ENCODE measurements at places on chromosomes 6 and 20. TPM values are rescaled to one million over a fixed set of nuclear protein-coding genes. Genes with fewer than 3 reads are reported as not detected.
A peak's percentile ranks its signal among the peaks of the same experiment; 100 is the strongest.

GRCh38 chr20:16395366-16395765, 177.9 kb downstream of the KIF16B start:
- no peak for DNase-seq
- H3K4me1 ChIP-seq, result peaks cover 21% of the 10 kb centered on the region
- no peaks in the 10 kb centered on the region for H3K36me3 ChIP-seq
- no peak overlapping the region for H3K4me3 ChIP-seq
- H3K27me3 ChIP-seq, result no peaks in the 10 kb centered on the region

DNA sequence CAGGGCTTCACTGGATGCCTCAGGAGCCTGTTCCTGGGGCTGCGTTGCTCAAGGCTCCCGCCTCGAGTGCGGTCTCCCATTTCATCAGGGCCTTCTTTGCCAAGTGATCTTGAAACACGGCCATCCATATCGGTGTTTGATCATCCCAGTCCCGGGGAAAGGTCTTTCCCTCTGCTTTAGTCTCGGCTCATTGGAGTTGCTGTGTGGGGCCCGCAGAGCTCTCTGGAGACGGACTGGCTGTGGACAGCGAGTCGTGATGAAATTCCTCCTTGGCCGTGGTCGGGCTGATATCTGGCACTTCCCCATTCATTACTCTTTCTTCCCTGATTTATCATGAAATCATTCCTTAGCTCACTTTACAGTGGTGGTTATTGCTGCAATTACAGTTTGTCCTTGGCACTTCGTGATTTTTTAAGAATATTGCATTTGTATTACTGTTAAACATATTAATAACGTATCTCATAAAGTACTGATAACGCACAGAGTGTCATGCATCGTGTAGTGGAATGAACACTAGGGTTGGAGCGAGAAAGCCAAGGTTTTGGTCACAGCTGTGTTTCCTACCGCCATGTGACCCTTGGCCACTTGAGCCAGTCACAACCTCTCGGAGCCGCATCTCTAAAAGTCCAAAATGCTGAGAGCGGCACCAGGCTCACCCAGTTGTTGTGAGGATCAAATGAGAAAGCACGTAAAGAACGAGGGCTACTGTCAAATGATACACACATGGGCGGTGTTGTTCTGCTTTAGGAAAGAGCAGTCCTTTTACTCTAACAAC, 71.8 kb downstream of the MTHFD1L start:
- no peak overlapping the region for H3K27ac ChIP-seq
- H3K36me3 ChIP-seq, result no peaks in the 10 kb centered on the region
- H3K4me3 ChIP-seq, result no peak overlapping the region
- H3K27me3 ChIP-seq, result no peaks in the 10 kb centered on the region
- H3K4me1 ChIP-seq, result peaks cover 6% of the 10 kb centered on the region

DNA sequence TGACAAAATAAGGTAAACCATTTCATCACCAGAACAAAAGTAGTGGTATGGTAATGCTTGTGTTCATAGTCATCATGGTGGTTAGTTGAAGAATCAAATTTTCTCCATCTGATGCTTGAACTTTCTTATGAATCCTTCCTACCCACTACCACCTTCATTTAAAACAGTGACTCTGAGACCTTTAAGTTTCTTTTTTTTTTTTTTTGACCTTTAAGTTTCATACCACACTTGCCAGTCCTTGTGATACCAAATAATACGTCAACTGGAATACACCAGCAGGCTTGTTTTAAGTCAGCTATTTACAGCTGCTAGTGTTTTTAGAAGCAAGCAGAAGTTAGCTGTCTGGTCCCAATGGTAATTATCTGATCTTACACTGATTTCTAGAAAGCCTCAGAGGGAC, 413.4 kb upstream of the SOX4 start:
- H3K4me3 ChIP-seq, result no peak overlapping the region
- no peak for DNase-seq
- H3K27ac ChIP-seq, result no peak overlapping the region
- H3K36me3 ChIP-seq, result no peaks in the 10 kb centered on the region
- H3K27me3 ChIP-seq, result no peaks in the 10 kb centered on the region
- peaks cover 12% of the 10 kb centered on the region for H3K4me1 ChIP-seq

- no peaks in the 10 kb centered on the region for H3K36me3 ChIP-seq
- H3K4me1 ChIP-seq, result no peaks in the 10 kb centered on the region
- no peak for DNase-seq
- no peak overlapping the region for H3K27ac ChIP-seq
- H3K27me3 ChIP-seq, result peaks cover 30% of the 10 kb centered on the region
These were observed 729 bp downstream of the SMOC2 start for GRCh38 chr6:168441434-168442391.

The VWA7 gene
- total RNA-seq, result 3.2 TPM

- no peak overlapping the region for H3K4me3 ChIP-seq
- no peaks in the 10 kb centered on the region for H3K27me3 ChIP-seq
- H3K36me3 ChIP-seq, result no peaks in the 10 kb centered on the region
- DNase-seq, result no peak
- H3K4me1 ChIP-seq, result no peaks in the 10 kb centered on the region
These were observed 62.8 kb upstream of the LRRC1 start for GRCh38 chr6:53731866-53732636.

DNA sequence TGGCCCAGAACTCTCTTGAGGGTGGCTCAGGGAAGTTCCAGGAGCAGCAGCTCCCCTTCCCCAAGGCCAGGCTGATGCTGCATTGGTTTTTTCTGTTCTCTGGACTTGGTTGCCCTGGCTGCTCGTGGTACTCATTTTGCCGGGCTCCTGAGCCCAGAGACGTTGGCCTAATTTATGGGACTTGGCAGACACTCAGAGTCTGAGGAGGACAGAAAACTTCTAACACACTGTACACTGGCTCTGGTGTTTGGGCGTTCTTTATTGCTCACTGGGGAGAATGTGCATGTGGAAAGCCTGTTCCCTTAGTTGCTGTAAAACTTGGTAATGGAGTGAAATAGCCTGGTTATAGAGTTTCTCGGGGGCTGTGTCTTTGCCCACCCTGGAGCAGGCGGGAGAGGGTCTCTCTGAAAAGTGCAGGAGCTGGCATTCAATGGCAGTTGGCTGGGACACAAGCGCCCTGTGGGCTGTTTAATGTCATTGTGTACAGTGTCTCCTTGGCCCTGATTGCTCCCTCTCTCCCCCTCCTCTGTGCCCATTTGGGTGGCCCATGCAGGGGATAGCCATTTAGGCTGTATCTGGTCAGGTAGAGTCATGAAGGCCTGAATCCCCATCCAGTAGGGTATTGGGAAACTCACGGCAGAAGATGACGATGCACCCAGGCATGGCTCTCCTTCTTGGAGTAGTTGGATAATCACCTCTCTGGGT, 109.3 kb downstream of the CDC5L start:
- DNase-seq, result no peak
- no peak overlapping the region for H3K4me3 ChIP-seq
- H3K27ac ChIP-seq, result no peak overlapping the region
- no peaks in the 10 kb centered on the region for H3K36me3 ChIP-seq
- H3K27me3 ChIP-seq, result no peaks in the 10 kb centered on the region
- H3K4me1 ChIP-seq, result no peaks in the 10 kb centered on the region

DNA sequence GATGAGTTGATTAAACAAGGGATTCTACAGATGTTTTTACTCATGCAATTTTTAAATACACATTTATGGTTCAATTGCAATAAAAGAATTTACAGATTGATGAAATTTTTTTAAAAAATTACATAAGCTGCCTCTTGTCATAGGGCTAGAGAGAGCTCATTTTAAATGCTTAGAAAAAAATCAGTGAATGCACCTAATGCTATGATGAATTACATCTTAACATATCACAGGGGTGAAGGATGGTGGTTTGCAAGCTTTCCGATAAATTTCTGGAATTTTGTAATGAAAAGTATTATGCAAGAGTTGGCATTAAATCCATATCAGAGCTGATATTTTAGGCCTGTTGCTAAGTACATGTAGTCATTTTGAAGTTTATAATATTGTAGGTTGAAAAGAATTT, 29.6 kb downstream of the DSE start:
- no peaks in the 10 kb centered on the region for H3K27me3 ChIP-seq
- H3K4me3 ChIP-seq, result no peak overlapping the region
- H3K4me1 ChIP-seq, result peaks cover 27% of the 10 kb centered on the region
- DNase-seq, result no peak
- no peaks in the 10 kb centered on the region for H3K36me3 ChIP-seq
- no peak overlapping the region for H3K27ac ChIP-seq

The BTN1A1 gene
- not detected for total RNA-seq

- peak overlapping the region; percentile 14 for H3K27ac ChIP-seq
- no peak overlapping the region for H3K4me3 ChIP-seq
- no peaks in the 10 kb centered on the region for H3K4me1 ChIP-seq
- H3K27me3 ChIP-seq, result no peaks in the 10 kb centered on the region
These were observed 541.7 kb upstream of the FLRT3 start for GRCh38 chr20:14879020-14879697.

The OR2H1 gene
- not detected for total RNA-seq

DNA sequence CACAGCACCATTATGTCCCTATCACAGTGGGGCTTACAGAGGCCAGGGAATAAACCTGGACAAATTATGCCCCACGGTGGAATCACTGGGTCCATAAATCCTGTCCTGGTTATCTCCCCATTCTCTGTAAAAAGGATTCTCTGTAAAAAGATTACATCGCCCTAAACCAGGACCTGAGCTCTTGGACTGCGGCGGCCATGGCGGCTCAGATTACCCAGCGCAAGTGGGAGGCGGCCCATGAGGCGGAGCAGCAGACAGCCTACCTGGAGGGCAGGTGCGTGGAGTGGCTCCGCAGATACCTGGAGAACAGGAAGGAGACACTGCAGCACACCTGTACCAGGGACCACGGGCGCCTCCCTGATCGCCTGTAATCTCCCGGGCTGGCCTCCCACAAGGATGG, 8.4 kb upstream of the HLA-A start:
- no peak overlapping the region for H3K27ac ChIP-seq
- no peaks in the 10 kb centered on the region for H3K27me3 ChIP-seq
- no peak for DNase-seq
- H3K36me3 ChIP-seq, result no peaks in the 10 kb centered on the region

- H3K4me3 ChIP-seq, result no peak overlapping the region
- no peak overlapping the region for H3K27ac ChIP-seq
- DNase-seq, result no peak
- no peaks in the 10 kb centered on the region for H3K36me3 ChIP-seq
- H3K4me1 ChIP-seq, result no peaks in the 10 kb centered on the region
- H3K27me3 ChIP-seq, result no peaks in the 10 kb centered on the region
These were observed 20.5 kb upstream of the KIAA1586 start for GRCh38 chr6:57026001-57026400.

The KLC4 gene
- 15.3 TPM for total RNA-seq

- peak overlapping the region; percentile 54 for H3K4me3 ChIP-seq
- no peak for DNase-seq
- H3K27ac ChIP-seq, result peak overlapping the region; percentile 88
- peaks cover 39% of the 10 kb centered on the region for H3K4me1 ChIP-seq
These were observed 520.9 kb downstream of the CD83 start for GRCh38 chr6:14638435-14638905.

Measured in gastrocnemius medialis (tissue), 4 donors.